ENCODE measurements at places on chromosomes 2 and 18.

- H3K36me3 ChIP-seq = no peaks in the 10 kb centered on the region
- peak overlapping the region; percentile 59 for H3K27ac ChIP-seq
- H3K4me1 ChIP-seq = peaks cover 15% of the 10 kb centered on the region
- H3K4me3 ChIP-seq = peak overlapping the region; percentile 55
- peak; percentile 89 for DNase-seq
Observed at GRCh38 chr2:237603718-237604362, 13.3 kb upstream of the RAB17 start.

- no peak for DNase-seq
- H3K4me1 ChIP-seq = no peaks in the 10 kb centered on the region
- H3K27me3 ChIP-seq = peaks cover 2% of the 10 kb centered on the region
- no peak overlapping the region for H3K27ac ChIP-seq
- no peak overlapping the region for H3K4me3 ChIP-seq
Observed at GRCh38 chr2:17867133-17867532, 11.3 kb upstream of the KCNS3 start.

DNA sequence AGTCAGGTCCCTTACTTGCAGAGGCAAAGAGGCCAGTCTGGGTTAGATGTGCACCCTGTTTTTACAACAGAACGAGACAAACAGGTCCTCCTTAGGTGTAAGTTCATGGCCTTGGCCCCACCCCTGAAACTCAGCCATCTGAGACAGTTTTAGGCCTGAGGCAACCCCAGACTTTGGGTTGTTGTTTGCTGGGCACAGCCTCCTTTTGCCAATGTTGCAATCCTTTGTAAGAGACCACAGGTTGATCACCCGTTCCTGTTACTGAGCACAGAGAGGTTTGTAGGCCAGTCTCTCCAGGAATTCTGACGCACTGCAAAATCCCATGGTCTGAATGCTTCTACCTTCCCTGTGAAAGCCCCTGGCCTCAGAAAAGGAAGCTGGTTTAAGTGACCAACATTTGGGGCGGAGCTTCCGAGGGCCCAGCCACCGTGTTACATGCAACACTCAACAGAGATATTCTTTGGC, 15.5 kb upstream of the IL1RN start:
- peaks cover 10% of the 10 kb centered on the region for H3K27me3 ChIP-seq
- H3K4me1 ChIP-seq = no peaks in the 10 kb centered on the region
- no peaks in the 10 kb centered on the region for H3K36me3 ChIP-seq

- H3K4me3 ChIP-seq = no peak overlapping the region
- H3K27me3 ChIP-seq = peaks cover 19% of the 10 kb centered on the region
- no peaks in the 10 kb centered on the region for H3K36me3 ChIP-seq
- no peak overlapping the region for H3K27ac ChIP-seq
- DNase-seq = no peak
Observed at GRCh38 chr2:29317801-29318485, 202.7 kb downstream of the CLIP4 start.

- H3K4me3 ChIP-seq = peak overlapping the region; percentile 71
- peaks cover 24% of the 10 kb centered on the region for H3K27me3 ChIP-seq
- H3K4me1 ChIP-seq = peaks cover 3% of the 10 kb centered on the region
- peak overlapping the region; percentile 28 for H3K27ac ChIP-seq
- no peaks in the 10 kb centered on the region for H3K36me3 ChIP-seq
Observed at GRCh38 chr18:79394534-79395307, 1.0 kb upstream of the NFATC1 start.

GRCh38 chr2:229740279-229740678, 25.9 kb upstream of the DNER start:
- no peaks in the 10 kb centered on the region for H3K4me1 ChIP-seq
- no peaks in the 10 kb centered on the region for H3K36me3 ChIP-seq
- H3K4me3 ChIP-seq = no peak overlapping the region
- DNase-seq = peak; percentile 41
- no peak overlapping the region for H3K27ac ChIP-seq

DNA sequence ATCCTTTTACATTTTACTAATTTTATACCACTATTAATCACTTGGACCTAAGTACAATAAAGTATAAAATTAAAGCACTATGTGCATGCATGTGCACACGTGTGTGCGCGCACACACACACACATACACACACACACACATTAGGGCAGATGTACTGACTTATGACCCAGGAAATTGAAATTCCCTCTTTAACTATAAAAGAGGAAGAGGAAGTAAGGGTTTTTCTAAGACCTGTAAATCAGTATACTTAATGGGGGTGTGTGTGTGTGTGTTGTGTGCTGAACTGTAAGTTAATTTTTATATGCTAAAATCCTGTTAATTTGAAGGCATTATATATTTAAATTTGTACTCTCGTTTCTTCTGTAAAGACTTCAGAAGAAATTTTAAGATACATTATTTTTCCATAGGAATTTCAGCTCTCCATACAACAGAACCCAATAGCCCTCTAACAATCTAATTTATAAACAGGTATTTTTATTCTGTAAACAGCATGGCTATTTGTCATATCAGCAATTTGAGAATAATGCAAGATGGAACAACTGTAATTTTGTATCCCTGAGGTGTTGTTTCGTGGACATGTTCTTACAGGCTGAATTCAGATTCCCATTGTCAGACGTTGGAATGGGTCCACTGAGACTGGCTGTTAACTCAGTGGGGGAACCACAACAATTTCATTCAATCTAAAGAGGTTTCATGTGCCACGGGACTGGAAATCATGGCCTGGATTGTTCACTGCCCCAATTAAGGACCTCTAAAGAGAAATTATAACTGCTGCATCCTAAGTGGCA, 90.9 kb downstream of the PLA2R1 start:
- no peak overlapping the region for H3K27ac ChIP-seq
- no peaks in the 10 kb centered on the region for H3K36me3 ChIP-seq
- H3K4me1 ChIP-seq = no peaks in the 10 kb centered on the region
- no peak for DNase-seq

DNA sequence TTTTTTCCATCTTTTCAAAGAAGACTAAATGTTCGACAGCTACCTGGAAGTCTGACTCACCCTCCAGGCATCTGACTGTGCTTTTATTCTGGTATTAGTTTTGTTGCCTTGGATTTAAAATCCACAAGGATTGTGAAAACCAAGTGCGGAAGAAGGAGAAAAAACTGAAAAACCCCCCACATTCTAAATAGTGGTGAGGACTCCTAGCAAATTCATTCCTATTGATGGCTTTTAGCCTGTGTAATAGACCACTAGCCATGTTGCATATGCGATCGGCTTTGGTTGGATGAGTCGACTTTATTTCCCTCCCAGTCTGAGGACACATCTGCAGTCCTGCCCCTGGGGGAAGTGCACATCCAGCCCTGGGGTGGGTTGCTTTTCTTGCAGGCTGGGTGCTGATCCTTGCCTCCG, 16.9 kb downstream of the LDLRAD4 start:
- no peaks in the 10 kb centered on the region for H3K4me1 ChIP-seq
- no peaks in the 10 kb centered on the region for H3K36me3 ChIP-seq
- DNase-seq = no peak
- H3K27me3 ChIP-seq = peaks cover 4% of the 10 kb centered on the region
- no peak overlapping the region for H3K27ac ChIP-seq

GRCh38 chr2:66587216-66587615, 152.3 kb downstream of the MEIS1 start:
- no peaks in the 10 kb centered on the region for H3K4me1 ChIP-seq
- no peak overlapping the region for H3K4me3 ChIP-seq
- DNase-seq = no peak
- H3K27me3 ChIP-seq = peaks cover 24% of the 10 kb centered on the region

GRCh38 chr2:84653302-84653701, 137.0 kb downstream of the DNAH6 start:
- no peak overlapping the region for H3K27ac ChIP-seq
- no peak for DNase-seq
- no peaks in the 10 kb centered on the region for H3K4me1 ChIP-seq
- no peak overlapping the region for H3K4me3 ChIP-seq
- no peaks in the 10 kb centered on the region for H3K36me3 ChIP-seq
- H3K27me3 ChIP-seq = peaks cover 8% of the 10 kb centered on the region

- peak overlapping the region; percentile 46 for H3K4me3 ChIP-seq
- no peaks in the 10 kb centered on the region for H3K36me3 ChIP-seq
- H3K4me1 ChIP-seq = peaks cover 13% of the 10 kb centered on the region
- peak; percentile 74 for DNase-seq
- no peak overlapping the region for H3K27ac ChIP-seq
Observed at GRCh38 chr2:239295377-239296019, 105.3 kb downstream of the HDAC4 start.

- no peak overlapping the region for H3K27ac ChIP-seq
- peaks cover 6% of the 10 kb centered on the region for H3K4me1 ChIP-seq
- no peak for DNase-seq
- no peaks in the 10 kb centered on the region for H3K36me3 ChIP-seq
- peaks cover 6% of the 10 kb centered on the region for H3K27me3 ChIP-seq
- H3K4me3 ChIP-seq = no peak overlapping the region
Observed at GRCh38 chr2:68767996-68768395, 33.4 kb downstream of the ARHGAP25 start.

DNA sequence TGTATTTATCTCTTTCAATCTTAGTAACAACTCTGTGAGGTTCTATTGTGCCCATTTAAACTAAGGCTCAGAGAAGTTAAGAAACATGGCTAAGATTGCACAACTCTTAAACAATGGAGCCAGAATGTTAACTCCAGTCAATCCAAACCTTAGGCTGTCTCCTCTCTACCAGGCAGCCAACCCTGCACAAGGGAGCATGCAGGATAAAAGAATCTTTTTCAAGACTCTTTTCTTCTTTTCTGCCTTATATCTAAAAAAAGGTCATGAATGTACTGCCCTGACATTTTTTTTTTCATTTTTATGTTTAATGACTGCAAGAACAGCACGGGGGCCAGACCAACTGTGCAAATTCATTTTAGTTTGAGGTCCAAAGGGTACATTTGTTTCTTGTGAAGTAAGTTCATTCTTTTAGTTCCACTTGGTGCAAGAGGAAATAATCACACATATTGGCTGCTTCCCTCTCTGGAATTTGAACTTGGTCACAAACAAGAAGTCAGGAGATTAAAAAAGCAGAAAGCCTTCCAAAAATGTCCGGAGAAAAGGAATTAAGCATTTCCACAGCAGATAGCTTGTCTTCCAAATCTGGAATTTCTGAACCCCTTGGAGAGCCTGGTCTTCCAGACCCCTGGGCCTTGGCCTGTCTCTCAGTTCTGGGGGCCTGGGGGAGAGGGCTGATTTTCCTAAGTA, 96.0 kb upstream of the RIOK3 start:
- H3K4me3 ChIP-seq = no peak overlapping the region
- H3K27me3 ChIP-seq = no peaks in the 10 kb centered on the region
- H3K27ac ChIP-seq = peak overlapping the region; percentile 54
- H3K4me1 ChIP-seq = peaks cover 31% of the 10 kb centered on the region
- no peak for DNase-seq

Data from osteoblast (primary cell).